ENCODE measurements at places on chromosomes 7 and 10. TPM values are rescaled to one million over a fixed set of nuclear protein-coding genes. Genes with fewer than 3 reads are reported as not detected.

The SEMA3C gene
- 0.86 TPM for total RNA-seq

- DNase-seq: no peak
Measured at GRCh38 chr7:76392531-76393115, 16.9 kb downstream of the SSC4D start.

DNA sequence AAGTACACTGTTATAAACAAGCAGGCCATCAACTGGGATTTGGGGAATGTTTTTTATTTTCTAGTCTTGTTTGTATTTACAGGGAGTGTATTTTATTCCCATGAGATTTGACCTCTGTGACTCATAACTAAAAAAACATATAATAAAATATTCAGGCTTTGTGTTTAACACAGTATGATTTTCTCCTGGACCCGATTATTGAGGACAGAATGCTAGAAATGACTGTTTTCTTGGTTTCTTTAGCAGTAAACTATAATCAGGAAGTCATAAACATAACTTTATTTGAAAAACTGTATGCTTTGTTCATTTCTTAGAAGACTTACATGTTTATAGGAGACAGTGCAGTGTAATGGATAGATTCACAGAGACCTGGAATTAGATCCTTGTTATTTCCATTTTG lies 2.1 kb downstream of the NHLRC2 start:
- DNase-seq: no peak

The WAC gene
- 36.5 TPM for total RNA-seq

Measured in left lobe of liver (tissue), 2 donors.